ENCODE measurements at places on chromosomes 16 and 17.

DNA sequence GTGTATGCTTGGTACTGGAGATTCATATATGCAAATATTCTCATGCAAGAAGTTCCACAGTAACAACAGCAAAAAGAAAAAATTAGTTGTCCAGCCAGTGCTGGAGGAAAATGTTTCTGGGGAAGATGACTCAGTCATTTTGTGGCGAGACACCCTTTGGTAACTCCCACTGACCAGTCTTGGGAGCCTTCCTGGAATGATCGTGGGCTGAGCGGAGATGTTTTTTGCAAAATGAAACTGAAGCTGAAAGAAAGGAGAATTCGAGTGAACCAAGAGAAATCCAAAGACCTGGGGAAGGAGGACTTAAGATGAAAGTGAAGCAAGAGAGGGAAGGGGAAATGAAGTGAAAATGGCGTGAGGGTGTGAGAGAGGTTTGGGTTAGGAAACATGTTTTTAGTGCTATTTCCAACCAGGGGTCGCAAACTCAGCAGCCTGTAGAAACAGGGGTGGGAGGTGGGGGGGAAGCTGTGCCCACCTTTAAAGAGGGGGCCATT is 5.2 kb downstream of the ITPRIPL2 start:
- DNase-seq, result no peak

DNA sequence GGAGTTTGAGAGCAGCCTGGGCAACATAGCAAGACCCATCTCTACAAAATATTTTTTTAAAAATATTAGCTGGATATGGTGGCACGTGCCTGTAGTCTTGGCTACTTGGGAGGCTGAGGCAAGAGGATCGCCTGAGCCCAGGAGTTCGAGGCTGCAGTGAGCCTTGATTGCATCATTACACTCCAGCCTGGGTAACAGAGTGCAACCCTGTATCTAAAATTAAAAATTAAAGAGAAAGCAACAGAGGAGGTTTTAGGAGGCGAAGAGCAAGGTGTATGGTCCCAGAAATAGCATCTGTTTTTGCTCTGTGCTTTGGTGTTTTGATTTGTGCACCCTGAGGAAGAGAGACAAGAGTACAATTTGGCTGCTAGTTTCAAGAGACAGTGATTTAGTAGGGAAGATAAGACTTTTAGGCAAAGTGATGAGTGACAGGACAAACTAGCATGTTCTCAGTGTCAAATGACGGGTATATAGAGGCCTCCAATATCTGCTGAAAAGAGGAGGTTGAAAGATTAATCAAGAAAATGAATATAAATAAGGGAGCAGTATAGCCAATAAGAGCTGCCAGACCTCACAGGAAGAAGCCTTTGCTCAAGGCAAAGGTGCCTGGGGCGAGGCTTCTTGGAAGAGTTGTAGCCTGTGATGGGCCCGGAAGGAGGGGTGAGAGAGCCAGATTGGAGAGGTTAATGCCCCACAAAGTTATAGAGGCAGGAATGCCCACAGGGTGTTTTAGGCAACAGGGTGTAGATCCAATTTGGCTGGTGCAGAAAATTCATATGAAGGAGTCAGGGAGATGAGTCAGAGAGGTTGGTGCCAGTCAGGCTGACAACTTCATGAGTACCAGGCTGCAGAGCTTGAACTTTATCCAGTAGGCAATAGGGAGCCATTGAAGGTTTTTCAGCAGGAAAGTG is 11.4 kb downstream of the HLF start:
- no peak for DNase-seq

DNA sequence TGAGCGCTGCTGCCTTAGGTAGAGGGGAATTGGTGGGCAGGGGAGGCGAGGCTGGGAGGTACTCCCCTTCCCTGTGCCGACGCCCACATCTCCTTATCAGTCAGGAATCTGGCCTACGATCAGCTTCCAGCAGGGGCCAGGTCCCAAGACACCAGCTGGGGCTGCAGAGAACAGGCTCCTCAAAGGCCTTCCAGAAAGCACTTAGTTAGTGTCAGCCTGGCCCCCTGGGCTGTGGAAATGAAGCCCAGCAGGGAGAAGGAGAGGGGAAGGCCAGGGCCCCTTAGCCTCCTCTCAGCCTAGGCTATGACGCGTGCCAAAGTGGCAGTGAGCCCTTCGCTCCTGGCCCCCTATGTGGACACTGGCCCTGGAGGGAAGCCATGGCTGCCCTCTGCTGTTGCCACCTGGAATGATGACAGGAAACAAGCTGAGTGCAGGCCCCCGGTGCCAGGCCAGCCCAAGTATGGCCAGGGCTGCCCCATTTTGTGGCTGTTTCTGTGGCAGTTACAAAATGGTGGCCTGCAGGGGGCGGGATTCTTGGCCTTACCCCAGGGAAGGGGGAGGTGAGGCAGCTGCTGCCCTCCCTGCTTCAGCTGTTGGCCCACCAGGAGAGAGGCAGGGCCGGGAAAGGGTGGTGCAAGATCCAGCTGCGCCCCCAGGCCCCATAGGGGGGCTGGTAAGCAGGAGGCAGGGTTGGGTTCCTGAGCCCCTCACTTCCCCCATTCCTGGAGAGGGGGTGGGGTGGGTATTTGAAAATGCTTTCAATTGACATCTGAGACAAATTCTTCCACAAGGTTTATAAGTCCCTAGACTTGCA is 11.3 kb downstream of the TBX4 start:
- no peak for DNase-seq

DNA sequence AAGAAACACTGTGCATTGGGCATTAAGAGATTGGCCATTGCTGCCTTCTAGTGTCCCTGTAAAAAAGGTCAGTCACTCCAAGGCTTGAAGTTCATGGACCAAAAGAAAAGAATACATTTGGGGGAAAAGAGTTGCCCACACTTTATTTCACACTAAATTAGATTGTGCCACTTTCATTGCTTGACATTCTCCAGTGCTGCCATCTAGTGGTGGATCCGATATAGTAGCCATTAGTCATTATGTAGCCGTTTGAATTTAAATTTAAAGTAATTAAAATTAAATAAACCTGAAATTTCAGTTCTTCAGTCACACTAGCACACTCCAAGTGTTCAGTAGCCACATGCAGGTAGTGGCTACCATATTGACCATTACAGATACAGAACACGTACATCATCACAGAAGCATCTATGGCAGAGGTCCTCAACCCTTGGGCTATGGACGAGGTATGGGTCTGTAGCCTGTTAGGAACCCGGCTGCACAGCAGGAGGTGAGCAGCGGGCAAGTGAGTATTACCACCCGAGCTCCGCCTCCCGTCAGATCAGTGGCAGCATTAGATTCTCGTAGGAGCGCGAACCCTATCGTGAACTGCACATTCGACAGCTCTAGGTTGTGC is 21.9 kb upstream of the CDH5 start:
- no peak for DNase-seq

DNA sequence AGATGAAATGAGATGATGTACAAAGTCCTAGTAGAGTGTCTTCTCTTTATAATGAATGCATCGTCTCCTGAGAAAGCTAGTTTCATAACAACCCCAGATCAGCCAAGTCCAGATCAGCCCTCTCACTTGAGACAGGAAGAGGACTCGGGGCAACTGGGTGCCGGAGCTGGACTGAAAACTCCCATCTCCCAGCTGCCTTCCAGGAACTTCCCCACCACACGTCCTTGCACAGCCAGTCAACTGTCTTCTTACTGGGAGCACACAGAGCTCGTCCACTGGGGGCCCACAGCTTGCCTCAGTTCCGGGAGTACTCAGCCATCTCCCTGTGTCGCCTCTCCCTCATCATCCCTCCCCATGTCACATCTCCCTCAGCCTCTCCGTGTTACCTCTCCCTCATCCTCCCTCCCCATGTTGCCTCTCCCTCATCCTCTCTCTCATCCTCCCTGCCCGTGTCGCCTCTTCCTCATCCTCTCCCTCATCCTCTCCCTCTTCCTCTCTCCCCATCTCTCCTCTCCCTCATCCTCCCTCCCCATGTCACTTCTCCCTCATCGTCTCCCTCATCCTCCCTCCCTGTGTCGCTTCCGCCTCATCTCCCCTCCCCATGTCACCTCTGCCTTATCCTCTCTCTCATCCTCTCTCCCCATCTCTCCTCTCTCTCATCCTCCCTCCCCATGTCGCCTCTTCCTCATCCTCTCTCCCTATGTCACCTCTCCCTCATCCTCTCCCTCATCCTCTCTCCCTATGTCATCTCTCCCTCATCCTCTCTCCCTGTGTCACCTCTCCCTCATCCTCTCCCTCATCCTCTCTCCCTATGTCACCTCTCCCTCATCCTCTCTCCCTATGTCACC is 22.4 kb upstream of the KCNH6 start:
- no peak for DNase-seq

- no peak for DNase-seq
Measured at GRCh38 chr17:46916211-46916610, 6.7 kb upstream of the GOSR2 start.

DNA sequence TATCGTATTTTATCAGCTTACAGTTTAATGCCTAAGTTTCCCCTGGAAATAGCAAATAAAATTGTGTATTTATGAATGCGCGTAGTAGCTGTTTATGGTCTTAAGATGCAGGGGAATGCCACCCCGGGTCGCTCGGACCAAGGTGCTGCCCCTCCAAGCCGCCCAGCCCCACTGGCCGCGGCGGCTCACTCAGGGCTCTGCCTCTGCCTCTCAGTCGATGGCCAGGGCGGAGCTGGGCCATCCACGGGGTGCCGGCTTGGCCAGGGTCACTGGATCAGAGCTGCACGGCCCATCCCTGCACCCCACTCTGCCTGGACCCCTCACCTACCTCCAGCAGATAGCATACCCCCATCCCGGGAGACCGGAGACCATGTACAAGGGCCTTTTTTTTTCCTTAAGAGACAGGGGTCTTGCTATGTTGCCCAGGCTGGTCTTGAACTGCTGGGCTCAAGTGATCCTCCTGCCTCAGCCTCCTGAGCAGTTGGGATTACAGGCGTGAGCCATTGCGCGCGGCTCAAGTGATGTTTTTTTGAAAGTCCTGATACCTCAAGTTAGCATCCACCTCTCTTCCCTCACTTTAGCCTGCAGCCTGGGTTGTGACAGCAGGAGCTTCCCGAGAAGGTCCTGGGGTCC is 11.0 kb downstream of the PRSS27 start:
- no peak for DNase-seq

- DNase-seq, result no peak
Measured at GRCh38 chr17:77864234-77865111, 94.0 kb upstream of the TNRC6C start.

- no peak for DNase-seq
Measured at GRCh38 chr17:57457188-57457587, 200.9 kb downstream of the MSI2 start.

GRCh38 chr16:12311877-12312276 is 335.3 kb downstream of the SNX29 start:
- DNase-seq, result no peak

- no peak for DNase-seq
Measured at GRCh38 chr16:1610899-1611632, 806 bp downstream of the IFT140 start.

DNA sequence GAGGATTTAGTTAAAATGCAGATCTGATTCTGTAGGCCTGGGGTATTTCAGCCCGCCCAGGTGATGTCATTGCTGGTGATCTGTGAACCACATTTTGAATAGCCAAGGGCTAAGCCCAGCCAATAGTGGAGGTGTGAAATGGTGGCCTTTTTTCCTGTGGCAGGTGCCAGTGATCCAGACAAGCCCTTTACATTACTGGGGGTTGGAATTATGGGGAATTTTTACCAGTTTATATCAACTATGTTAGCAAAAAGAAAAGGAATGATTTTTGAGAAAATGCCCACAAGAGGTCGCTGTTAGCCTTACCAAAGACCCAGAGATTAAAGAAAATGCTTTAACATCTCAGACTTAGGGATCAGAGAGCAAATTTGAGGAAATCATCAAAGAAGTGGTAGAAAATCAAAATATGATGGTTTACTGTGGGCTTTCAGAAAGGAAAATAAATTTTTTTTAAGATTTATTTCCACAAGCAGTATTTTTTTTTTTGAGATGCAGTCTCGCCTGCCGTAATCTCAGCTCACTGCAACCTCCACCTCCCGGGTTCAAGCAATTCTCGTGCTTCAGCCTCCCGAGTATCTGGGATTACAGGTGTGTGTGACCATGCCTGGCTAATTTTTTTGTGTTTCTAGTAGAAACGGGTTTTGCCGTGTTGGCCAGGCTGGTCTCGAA is 3.9 kb downstream of the VPS35L start:
- peak; percentile 27 for DNase-seq

GRCh38 chr17:43314611-43315011 is 80.8 kb upstream of the RNU2-1 start:
- no peak for DNase-seq

DNA sequence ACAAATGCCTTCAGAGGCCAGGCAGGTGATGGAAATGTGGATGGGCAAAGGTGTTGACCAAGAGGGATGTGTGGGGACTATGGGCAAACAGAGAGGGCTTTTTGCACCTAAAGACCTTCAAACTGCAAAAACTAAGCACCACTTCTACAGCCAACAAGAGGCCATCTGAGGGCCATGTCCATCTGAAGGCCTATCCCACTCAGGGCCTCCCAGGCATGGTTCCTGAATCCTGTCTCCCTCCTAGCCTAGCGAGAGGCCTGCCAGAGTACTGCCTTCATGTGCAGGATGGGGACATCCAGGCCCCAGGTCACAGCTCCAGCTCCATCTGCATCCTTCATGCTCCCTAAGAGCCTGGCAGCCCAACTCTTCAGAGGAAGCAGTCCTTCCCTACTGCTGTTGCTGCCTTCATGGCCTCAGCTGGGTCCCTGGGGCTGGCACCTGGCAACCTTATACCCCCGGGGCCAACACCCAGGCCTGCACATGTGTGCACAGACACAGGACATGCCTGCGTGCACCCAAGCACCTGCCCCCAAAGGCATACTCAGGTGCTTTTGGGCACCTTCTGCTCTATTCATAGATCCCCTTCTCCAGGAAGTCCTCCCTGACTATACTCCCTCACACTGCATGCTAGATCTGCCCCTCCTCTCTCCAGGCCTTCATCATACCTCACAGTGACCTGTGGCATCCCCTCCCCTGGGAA is 95.2 kb downstream of the C16orf78 start:
- no peak for DNase-seq

DNA sequence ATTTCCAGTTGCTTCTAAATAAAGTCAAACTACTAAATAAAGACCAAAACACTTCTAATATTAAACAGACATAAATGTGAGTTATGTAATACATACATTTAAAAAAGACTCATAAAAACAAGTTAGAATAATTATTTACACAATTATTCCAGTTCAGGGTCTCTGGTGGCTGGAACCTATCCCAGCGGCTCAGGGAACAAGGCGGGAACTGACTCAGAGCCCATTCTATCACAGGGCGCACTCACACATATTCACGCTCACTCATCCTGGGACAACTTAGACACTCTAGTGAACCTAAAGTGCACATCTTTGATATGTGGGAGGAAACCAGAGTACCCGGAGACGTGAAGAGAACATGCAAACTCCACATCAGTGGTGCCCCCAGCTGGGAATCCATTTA is 25.0 kb downstream of the PLXDC1 start:
- no peak for DNase-seq

- peak; percentile 40 for DNase-seq
Measured at GRCh38 chr16:80899809-80900592, 95.6 kb upstream of the CDYL2 start.

- no peak for DNase-seq
Measured at GRCh38 chr17:29929006-29929532, 959 bp downstream of the SSH2 start.

GRCh38 chr17:83183145-83183948 is 103.9 kb downstream of the METRNL start:
- DNase-seq, result no peak

GRCh38 chr17:20276421-20276820 is 190.9 kb downstream of the LGALS9B start:
- no peak for DNase-seq

GRCh38 chr17:67602444-67602843 is 115.3 kb upstream of the NOL11 start:
- no peak for DNase-seq
